ENCODE measurements at places on chromosomes 3 and 15.

DNA sequence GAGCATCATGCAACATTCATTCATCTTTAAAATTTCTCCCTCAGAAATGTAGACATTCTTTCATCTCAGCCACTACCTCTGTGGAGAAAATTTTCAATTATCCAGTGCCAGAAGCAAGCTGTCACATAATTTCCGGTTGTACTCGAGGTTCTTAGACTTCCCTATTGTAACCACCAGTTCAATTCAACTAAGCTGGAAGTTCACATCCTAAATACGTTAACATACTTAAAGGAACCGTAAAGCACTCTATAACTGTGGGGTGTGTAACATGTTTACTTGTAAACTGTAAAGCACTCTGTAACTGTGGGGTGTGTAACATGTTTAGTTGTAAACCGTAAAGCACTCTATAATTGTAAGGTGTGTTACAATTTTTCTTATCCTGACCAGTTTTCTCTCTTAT, 150.3 kb downstream of the PLCL2 start:
- DNase-seq = no peak

DNA sequence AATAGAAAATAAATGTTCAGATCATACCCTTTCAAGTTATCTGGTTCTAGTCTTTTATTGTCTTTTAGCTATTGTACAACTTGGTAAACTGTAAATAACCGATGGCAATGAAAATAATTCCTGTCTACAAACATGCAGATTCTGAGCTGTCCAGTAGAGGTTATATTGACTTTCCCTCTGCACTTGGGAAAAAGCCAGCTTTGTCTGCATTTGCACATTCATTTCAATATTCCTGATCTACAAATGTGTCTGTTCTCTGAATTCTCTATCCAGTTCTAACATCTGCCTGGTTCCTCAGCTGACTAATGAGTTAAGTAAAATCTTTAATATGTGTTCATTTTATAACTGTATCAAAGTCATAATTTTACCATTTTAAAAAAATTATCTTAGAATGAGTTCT, 408.5 kb downstream of the ERC2 start:
- no peak for DNase-seq

DNA sequence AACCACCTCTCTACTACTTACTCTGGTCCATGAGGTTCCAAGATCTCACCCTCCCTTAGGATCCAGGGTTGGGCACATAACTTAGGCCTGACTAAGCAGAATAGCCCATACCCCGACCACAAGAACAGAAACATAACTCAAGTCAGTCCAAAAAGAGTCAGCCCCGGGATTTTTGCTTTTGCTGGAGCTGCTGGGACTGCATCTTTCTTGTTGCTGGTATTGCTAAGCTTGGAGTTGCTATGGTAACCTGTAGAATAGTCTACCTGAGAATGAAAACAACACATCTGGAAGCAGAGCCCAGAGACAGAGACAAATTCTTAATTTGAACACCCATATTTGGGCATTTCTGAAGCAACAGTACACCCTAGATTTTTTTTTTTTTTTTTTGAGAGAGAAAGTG, 6.5 kb downstream of the RUBCN start:
- no peak for DNase-seq

GRCh38 chr3:136070953-136071949, 105.7 kb downstream of the PPP2R3A start:
- DNase-seq = no peak

DNA sequence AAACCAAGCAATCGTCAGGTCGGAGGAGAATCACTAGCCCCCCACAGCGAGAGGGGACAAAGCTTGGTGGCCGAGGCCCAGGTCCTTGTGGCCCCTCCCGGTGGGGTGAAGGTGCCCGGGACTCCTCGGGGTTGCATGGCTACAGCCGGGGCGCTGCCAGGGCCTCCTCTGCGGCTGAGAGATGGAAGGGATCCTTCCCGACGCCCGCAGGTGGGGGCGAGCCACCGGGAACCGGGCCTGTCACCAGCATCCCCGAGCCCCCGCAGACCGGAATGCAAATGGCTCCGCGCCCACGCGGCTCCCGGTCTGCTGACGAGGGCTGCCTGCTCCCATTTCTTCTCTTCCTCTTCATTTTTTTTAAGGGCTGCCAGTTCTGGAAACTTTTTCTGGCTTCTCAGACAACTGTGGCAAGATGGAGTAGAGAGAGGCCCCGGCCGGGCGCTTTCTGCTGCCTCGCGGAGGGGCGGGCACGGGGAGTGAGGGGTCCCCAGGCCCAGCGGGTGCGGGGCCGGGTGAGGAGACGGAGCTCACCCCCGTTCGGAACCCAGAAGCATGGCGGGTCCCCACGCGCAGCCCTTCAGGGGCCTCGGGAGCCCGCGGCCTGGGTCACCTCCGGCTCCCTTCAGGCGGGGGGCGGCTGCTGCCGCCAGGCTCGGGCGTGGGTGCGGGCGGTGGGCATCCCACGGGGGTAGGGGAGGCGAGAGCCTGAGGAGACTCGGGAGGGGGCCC, 27.5 kb downstream of the MELTF start:
- no peak for DNase-seq

GRCh38 chr3:38026856-38027255, 2.6 kb downstream of the PLCD1 start:
- DNase-seq = no peak

DNA sequence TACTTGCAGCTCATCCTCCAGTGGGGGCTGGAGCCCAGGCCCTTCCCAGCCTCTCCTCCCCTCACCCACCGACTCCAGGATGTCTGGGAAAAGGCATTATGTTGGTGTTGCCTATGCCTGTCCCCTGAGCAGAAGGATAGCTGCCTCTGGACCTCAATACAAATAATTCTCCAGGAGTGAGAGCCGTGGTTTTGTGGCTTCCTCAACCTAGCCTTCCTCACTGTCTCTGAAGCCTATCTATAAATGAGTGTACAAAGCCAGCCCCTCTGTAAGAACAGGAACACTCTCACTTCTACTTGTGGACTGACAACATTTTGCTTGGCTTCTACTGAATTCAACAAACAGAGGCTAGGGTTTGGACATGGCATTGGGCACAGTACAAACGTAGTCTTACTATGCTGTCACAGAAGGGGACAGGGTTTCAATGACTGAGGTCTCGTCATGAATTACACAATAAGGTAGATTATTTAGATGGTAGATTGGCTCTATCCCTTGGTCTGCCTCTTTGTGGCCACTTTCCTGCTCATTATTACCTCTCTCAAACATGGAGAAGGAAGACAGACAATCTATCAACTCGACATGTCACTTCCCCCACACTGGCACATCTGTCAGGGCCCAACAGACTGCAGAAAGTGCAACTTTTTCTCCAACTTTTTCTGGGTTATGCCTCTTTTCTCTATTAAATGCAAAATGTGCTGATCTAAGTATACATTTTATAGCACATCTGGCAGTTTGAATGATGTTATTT, 82.8 kb upstream of the MEX3B start:
- DNase-seq = no peak

DNA sequence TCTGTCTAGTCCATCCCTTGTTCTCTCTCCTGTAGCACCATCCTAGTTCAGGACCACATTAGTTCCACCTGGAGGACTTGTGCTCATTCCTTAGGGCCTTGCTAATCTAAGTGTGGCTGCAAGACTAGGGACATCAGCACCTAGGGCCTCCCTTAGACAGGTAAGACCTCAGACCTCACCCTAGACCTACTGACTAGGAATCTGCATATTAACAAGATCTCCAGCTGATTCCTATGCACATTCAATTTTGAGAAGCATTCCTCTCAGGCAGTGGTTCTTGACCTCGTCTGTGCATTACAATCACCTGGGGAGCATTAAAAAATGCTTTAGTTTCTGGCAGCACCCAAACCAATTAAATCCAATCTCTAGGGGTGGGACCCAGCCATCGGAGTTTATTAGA, 238.4 kb upstream of the RGMA start:
- no peak for DNase-seq

DNA sequence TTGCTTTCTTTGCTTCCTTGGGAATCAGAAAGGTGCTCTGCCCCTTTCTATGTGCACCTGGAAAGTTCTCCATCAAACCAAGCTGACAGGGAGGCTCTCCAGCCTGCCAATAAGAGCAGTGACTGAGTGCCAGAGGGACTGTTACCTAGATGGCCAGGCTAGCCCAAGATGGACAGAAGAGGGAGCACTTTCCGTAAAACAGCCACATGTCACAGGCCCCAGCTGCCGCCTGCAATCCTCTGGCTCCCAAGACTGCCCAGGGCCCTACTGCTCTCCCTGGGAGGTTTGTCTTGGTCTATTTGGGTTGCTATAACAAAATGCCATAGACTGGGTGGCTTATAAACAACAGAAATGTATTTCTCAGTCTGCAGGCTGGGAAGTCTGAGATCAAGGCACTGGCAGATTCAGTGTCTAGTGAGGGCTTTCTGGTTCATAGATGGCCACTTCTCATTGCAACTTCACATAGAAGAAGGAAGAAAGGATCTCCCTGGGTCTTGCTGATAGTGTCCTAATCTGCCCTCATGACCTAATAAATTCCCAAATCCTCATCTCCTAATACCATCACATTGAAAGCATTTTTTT, 72.3 kb downstream of the TAMM41 start:
- DNase-seq = no peak

DNA sequence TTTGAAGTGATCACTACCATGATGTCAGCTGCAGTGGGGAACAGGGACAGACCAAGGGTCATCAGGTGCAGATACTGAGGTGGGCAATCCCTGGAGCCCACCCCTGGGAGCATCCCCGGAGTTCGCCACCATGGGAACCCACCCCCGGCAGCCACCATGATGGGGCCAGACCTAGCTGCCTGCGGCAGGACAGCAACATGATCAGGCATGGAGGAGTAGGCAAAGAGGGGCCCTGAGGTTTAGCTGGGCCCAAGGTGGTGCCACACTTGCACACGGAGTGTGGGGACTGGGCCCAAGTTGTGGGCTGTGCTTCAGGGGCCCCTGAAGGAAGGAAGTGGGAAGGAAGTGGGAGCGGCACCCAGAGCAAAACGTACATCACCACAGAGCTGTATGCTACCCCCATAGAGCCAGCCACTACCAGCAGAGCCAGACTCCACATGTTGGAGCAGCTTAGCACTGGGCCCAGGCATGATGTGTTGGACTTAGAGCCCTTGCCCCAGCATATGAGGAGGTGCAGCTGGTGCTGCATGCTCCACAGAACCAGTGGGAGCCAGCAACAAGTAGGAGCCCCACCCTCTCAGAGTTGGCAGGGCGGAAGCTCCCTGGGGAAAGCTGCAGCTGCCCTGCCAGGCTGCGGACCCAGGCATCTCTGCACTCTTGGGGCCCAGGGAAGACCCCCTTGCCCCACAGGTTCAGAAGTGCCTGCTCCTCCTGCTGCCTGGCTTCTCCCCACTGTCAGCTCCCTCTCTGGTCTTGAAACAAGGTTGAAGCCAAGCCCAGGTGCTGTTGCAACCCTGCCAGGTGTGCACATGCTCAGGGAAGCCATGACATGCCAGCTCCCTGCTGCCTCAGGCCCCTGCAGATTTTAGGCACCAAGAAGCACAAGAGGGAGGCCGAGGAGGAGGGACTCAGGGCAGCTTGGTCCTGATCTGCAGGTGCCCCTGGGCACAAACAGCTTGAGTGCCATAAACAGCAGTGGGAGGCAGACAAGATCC, 515.3 kb downstream of the ZBBX start:
- DNase-seq = no peak

DNA sequence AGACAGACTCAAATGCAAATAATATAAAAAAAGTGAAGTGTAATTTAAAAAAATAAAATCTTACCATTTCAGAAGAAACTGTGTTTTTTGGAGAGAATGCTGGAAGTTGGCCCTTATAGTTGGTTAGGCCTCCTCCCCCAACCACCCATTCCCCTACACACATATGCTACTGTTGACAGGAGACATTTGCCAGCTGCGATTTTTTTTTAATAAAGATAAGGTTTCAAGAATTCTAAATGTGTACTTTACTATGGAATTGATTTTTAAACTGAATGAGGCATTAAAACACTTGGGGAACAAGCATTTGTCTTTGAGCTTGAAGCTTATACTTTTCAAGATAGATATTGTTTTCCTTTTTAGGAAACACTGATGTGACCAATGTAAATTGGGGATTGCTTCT, 4.4 kb upstream of the SSR3 start:
- no peak for DNase-seq

DNA sequence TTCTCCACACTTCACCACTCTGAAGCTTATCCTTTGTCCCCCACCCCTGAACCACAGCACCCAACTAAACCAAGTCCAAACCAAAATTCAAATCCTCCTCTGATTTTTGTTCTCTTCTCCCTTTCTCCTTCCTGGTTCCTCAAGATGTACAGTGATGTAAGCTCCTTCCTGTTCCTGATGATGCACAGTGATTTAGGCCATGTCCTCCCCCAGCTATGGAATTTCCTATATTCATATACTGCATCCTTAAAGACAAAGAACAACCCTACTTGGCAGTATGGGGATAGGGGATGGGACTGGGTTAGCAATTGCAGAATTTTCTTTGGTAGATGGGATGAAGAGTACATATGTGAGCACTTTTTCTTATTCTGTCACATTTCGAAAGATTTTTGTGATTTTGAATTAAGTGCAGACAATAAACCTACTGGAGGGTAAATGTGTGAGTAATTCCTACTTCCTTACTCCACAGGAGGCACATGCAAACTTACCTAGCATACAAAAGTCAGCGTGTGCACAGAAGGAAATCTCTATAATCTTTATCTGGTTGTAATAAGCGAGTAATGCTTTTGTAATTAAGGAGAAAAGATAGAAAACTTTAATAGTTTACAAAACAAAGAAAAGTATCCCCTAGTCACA, 125.0 kb downstream of the ANO10 start:
- DNase-seq = no peak

- no peak for DNase-seq
Observed at GRCh38 chr3:1214933-1215332, 122.1 kb downstream of the CNTN6 start.

GRCh38 chr3:30324587-30324986, 281.8 kb upstream of the TGFBR2 start:
- DNase-seq = no peak

- DNase-seq = no peak
Observed at GRCh38 chr3:124201226-124201625, 209.3 kb upstream of the ROPN1 start.

- no peak for DNase-seq
Observed at GRCh38 chr15:93855181-93855826, 376.1 kb upstream of the MCTP2 start.

DNA sequence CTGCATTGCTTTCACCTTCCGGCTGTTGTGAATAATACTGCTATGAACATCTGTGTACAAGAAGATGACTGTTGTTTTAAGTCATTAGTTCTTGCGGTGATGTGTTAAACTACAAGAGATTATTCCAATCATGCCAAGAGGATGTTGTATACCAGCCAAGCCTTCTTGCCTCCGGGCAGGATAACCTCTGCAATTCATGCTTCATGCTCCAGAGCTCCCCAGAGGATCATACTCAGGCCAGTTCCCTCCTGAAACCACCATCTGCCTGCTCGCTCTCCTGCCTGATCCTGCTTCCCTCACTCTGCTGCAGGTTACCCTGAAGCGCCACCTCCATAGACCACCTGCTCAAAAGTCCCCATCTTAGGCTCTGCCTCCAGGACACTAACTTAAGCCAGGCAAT, 187.1 kb upstream of the PROK2 start:
- no peak for DNase-seq

GRCh38 chr15:47388299-47388698, 329.0 kb upstream of the SEMA6D start:
- DNase-seq = no peak

- DNase-seq = no peak
Observed at GRCh38 chr3:127796831-127797150, 25.5 kb downstream of the MGLL start.

Measured in GM10248 (cell line).